ENCODE measurements at places on chromosomes 7 and 10.

- peak; percentile 98 for DNase-seq
Measured at GRCh38 chr10:122494833-122495232, 33.5 kb downstream of the HTRA1 start.

DNA sequence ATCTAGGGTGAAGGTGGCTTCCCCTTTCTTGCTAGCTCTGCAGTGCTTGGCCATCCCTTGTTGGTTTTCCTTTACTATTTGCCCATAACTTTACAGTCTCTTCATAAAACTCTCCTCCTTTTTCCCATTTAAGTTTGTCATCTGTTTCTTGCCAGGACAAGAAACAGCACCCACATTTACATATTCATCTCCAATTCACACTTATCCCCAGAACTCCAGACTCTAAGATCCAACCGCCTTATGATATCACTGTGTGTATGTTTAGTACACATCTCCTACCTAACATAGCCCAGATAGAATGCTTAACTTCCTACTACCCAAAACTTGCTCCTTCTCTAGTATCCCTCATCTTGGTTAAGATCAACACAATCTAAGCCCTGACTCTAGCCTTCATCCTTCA, 622.2 kb downstream of the KCNMA1 start:
- no peak for DNase-seq

GRCh38 chr7:117828825-117829224, 44.4 kb downstream of the CTTNBP2 start:
- DNase-seq: no peak

DNA sequence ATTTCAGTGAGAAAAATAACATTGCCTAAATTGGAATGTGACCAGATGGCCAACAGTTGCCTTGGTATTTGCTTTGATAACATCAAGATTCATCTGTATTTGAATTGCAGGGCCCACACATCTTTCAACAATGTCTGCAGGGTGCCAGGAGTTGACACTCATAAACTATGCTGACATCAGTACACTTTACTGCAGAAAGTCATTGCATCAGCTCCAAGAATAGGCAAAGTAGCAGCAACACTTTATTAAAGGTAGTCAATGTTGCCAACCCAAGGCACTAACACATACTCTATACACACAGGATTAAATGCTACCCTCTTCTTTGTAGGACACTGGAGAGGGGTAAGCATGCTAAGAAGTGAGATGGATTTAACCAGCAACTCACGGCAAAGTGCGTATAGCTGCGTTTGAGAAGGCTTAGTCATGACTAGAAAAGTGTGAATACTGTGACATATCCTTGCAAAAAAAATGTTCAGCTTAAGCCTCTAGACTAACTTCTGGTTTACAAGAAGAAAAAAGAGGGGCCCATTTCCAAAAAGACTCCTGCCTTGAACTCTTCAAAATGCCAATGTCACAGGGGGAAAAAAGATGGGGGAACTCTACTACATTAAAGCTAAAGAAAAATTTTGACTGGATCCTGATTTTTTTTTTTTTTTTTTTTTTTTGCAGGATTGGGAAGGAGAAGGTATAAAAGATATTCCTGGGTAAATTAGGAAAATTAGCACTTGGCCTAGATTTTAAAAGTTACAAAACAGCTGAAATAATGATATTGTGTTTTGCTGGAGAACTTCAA, 2.2 kb downstream of the BBIP1 start:
- peak; percentile 48 for DNase-seq

GRCh38 chr7:76349313-76349885, 9.4 kb downstream of the YWHAG start:
- no peak for DNase-seq

DNA sequence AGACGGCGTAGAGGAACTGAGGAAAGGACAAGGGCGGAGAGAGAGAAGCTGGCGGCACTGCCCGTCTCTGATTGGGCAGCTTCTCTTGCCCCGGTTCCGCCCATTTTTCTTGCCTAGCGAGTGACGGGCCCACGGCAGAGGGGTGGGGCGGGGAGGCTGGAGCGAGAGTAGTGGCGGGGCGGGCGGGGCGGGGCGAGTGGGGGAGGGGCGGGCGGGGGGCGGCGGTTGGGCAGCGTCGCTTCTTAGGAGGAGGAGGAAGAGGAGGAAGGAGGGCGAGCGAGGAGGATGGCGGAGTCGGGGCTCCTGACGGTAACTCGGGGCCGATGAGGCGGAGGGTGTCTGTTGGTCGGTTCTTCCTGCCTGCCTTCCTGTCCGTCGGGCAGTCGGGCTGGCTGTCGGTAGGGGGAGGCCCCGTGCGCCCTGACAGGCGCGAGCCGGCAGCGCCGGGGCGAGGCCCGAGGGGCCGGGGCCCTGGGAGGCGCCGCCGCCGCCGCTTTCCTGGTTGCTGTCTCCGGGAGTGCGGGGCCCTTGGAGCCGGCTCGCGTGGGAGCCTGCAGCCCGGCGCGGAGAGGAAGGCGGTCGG, at the start of gene SHOC2:
SHOC2 (plus strand) TSS at position 256 of the 583 bp plus-strand sequence. CDS start 44,755 bp downstream, outside the sequence.
- peak; percentile 44 for DNase-seq

DNA sequence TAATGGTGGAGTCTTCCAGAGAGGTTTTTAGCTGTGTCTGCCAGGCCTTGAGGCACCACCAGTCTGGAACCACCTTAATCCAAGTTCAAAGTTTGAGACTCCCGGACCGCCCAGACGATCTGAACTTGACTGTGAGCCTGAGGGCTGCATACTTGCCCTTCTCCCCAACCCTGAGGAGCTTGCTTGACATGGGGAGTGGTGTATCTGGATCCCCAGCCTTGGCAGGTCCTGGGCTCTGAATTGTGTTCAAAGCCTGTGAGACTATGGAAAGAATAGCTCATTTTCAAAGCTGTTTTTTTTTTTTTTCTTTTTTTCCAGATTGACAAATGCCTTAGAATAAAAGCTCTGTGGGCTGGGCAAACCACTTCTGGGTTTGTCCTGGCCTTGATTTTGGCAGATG, 22.3 kb upstream of the CAMK1D start:
- no peak for DNase-seq

- peak; percentile 71 for DNase-seq
Measured at GRCh38 chr10:104109908-104110662, 11.9 kb upstream of the SFR1 start.

- DNase-seq: no peak
Measured at GRCh38 chr10:50951365-50951764, 65.9 kb upstream of the A1CF start.

DNA sequence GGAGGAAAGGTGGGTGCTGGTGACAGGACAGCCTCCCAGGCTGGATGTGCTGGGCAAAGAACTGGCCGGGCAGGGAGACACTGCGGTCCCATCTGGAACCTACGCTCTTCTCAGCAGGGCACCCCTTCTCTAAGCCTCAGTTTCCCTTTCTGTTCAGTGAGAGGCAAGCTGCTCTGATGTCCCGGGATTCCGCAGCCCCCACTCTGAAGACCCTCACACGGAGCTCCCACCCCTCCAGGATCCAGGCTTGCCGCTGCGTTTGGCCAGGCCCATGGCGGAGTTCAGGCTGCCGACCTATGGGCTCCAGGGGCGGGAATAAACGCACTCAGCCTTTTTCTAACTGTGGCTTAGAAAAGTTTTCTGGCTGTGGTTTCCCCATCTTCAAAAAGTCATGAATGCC, 10.2 kb upstream of the INTS1 start:
- no peak for DNase-seq

- no peak for DNase-seq
Measured at GRCh38 chr10:35711615-35712411, 69.7 kb upstream of the FZD8 start.
